ENCODE measurements at places on chromosomes 16 and 17.
A peak's percentile ranks its signal among the peaks of the same experiment; 100 is the strongest.

DNA sequence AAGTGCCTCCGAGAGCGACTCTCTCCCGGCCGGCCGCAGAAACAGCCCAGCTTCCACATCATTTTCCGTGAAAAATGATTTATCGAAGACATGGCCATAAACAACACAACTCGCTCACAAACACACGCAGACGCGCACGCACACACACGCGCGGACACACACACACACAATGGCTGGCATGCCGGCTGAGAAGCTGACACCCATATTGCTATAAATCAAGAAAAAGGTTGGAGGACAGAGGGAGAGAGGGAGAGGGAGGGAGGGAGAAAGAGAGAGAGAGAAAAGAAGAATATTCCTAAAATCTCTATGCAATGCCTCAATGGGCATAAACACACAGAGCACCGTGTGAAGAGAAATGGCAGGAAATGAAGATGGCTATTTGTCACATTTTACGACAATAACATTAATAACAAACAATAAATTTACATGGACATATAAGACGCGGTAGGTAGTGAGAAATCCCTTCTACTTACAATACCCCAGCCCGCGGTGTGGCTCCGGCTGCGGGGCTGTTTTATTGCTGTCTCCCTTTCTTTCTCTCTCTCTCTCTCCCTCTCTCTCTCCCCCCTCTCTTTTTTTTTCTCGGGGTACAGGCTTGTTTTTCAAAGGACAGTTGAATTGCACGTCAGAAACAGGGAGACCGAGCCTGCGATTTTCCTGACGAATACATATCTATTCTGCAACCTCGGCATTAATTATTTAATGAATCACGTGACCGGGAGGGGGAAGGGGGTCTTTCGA, 9.5 kb downstream of the HOXB4 start:
- peak; percentile 70 for DNase-seq

DNA sequence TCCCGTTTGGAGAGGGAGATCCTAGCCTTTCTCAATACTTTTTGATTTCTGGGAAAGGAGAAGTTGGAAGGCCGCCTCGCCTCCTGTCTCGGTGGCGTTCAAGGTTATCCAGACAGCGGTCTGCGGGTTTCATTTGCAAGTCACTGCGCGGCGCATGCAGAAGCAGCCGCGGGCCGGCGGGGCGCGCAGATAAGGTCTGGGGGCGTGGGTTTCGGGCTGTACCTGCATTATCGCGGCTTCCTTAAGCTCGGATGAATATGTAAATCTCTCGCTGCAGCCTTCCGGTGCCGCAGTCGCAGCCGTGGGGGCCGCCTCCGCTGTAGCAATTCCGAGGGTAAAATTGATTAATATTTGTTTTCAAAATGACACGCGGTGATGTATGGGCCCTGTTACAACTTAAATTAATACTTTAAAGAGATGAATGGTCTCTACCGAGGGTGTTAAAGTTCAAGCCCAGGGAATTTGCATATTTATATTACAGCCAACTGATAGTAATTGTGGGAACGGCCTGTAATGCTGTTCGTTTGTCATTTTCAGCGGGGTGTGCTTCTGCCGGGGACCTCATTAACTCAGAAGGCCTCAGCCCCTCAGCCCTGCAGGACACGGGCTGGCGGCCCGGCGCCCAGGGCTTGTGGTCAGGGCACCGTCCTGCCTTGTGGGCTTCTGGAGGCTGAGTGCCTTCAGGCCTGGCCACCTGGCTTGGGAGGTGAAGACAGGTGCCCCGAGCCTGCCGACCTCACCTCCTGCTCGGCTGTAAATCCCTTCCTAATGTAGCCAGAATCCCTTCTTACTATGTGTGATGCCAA, 99.4 kb downstream of the CYLD start:
- DNase-seq: peak; percentile 16

GRCh38 chr17:75191584-75191983, 8.8 kb upstream of the SUMO2 start:
- DNase-seq: peak; percentile 37

DNA sequence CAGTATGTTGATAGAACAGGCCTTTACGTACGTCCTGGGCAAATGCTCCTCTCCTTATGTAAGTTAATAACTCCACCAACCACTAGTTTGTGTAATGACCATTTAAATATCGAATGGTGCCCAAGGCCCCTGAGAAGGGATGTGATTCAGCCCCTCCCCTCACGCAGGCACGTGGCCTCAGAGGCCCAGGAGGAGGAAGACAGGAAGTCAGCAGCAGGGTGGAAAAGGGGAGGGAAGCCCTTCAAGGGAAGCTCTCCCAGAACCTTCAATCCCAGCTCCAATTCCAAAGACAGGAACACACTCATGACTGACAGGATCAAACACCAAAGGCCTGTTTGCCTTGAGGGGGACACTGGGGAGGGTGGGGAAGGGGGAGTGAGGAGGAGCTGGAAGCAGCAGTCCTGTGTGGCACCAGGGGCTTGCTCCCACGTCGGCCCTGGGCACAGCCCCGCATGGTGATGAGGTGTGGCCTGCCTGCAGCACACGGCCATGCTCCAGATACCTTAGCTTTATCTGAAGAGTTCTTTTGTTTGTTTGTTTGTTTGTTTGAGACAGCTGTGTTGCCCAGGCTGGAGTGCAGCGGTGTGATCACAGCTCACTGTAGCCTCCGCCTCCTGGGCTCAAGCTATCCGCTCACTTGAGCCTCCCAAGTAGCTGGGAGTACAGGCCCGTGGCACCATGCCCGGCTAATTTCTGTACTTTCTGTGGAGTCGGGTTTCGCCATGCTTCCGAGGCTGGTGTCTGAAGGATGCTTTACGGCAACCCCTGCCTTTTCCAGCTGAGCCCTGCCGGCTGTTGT, 105.0 kb downstream of the ZNF778 start:
- DNase-seq: peak; percentile 76

DNA sequence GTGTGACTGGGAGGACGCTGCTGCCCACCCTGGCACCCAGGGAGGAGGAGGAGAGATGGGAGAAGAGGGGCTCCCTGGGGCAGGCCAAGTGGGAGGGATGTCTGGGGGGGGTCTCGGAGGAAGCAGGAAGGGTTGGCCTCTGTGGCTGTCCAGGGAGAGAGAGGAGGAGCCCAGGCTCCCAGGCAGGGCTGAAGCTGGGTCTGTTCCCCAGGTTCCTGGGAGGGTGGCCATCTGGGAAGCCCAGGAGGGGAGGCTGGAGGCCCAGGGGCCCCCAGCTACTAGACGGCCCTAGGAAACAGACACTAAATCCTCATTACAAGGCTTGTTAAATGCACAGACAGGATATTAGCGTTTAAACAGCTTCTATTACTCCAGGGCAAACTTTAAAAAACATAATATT, 139.8 kb downstream of the ENGASE start:
- no peak for DNase-seq

GRCh38 chr16:28301620-28302019, 9.3 kb downstream of the SBK1 start:
- DNase-seq: no peak

DNA sequence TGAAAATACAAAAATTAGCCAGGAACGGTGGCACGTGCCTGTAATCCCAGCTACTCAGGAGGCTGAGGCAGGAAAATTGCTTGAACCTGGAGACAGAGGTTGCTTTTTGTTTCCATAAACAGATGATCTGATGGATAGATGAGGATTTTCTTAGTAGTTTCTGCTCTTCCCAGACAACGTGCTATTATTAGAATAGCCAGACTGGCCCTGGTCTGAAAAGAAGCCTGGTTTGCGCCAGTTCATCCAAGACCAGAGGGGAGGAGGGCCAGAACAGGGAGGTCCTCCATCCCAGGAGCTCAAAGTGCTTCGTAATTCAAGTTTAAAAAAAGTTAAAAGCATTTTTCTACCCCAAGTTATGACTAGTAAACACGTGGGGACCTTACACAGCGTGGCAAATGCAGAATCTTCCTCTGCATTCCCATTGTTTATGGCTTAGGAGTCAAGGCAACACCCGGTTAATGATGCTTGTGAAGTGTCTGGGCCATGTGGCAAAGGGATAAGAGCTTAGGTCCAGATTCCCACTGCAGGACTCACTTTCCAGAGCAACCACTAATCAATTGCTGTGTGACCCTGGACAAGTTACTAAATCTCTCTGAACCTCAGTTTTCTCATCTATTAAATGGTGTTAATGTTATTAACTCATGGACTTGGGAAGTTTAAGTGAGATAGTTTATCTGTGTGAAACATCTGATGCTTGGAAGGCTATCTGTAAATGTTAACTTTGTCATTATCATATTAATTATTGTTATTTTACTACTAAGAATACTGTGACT, 205.4 kb downstream of the CCDC182 start:
- DNase-seq: no peak

- DNase-seq: peak; percentile 89
These were observed 26.1 kb upstream of the KDM8 start for GRCh38 chr16:27177031-27177774.

- DNase-seq: no peak
These were observed 7.6 kb upstream of the FZD2 start for GRCh38 chr17:44549686-44550085.

GRCh38 chr17:39687101-39687545, 734 bp downstream of the PGAP3 start:
- DNase-seq: no peak

GRCh38 chr17:10243883-10244844, 45.8 kb upstream of the GAS7 start:
- DNase-seq: peak; percentile 62

- DNase-seq: no peak
These were observed 4.6 kb downstream of the KIFC3 start for GRCh38 chr16:57797526-57798266.

DNA sequence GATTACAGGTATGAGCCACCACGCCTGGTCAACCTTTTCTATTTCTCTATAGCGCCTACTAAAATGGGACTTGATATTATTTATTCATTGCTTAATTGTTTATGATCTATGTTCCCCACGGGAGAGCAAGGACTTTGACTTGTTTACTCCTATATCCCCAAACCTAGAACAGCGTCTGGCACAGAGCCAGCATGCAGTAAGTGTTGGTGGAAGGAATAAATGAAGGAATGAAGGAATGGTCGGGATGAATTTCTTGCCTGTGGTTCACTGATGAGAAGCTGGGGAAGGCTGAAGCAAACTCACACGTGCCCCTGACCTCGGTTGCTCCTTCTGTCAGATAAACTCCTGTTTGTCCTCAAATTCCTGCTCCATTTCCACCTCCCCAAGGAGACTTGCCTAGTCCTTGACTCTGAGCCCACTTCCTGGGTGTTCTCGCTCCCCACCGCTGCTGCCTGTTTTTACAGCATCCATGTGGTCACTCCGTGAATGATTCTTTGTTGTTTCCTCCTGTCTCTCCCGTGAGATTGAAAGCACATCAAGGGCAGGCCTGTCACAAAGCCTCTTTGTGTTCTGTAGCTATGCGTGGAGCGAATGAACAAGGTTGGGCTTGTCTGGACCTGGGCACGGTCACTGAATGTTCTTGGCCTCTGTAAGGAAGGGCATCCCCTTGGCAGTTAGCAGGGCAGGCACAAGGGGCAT, 17.3 kb downstream of the C17orf100 start:
- DNase-seq: no peak

- no peak for DNase-seq
These were observed 52.7 kb downstream of the MEAK7 start for GRCh38 chr16:84451781-84452180.

DNA sequence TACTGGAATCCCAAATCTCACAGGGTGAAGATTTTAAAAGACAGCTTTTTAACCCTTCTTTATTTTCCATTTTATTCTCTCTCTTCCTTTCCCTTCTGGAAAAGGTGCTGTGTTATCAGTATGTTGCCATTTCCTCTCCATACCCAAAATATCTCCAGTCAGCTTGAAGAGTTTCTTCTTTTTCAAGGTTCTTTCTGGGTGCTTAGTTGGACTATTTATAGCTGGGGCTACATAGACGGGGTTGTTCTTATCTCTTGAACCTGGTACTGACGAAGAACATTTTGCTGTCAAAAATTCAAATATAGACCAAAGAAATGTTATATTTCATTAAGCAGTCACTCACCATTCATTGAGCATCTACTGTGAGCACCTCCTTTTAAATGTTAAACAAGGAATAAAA, 48.6 kb downstream of the IST1 start:
- DNase-seq: no peak

DNA sequence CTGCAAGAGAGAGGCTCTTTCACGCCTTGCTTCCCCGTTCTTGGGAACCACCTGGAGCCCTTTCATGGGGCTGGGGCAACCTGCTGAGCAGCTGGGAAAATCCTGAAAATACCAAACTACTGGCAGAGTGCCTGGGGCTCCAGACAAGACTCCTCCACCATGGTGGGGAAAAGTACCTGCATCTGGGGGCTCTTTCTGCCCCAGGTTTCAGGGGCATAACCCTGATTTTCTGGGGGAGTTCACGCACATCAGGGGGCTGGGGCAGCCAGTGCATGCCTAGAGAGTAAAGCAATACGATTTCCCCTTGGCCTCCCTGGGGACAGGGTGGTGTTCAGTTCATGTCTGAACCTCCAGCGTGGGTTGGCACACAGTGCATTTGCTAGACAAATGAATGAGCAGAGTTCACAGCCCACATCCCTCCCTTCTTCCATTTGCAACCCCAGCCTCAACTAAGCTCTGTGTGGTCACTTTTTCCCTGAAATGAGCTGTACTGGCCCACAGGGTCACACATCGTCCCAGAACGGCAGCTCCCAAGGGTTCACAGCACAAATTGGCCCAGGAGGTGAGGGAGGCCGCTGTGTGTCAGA, 5.2 kb upstream of the CDC42EP4 start:
- DNase-seq: peak; percentile 71

- no peak for DNase-seq
These were observed 588.3 kb upstream of the ZFHX3 start for GRCh38 chr16:73636196-73636595.

DNA sequence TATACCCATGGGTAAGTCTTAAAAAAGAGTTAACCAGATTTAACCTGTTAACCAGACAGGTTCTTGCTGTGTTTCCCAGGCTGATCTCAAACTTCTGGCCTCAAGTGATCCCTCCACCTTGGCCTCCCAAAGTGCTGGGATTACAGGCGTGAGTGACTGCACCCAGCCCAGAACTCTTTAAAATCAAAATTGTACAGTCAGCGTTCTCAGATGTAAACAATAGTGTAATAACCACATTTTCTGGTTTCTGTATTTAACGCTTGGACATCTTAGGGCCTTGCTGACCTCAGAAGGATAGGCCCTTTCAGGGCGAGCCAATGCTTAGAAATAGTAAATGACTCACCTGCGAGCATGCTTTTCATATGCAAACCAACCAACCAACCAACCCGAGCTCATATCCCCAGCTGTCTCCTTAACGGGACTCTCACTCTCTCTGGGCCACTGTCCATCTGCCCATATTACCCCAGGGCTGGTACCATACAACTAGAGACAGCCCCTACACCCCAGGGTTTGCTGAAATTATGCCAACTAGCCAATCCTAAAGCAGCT, 415.0 kb upstream of the XYLT1 start:
- DNase-seq: no peak

DNA sequence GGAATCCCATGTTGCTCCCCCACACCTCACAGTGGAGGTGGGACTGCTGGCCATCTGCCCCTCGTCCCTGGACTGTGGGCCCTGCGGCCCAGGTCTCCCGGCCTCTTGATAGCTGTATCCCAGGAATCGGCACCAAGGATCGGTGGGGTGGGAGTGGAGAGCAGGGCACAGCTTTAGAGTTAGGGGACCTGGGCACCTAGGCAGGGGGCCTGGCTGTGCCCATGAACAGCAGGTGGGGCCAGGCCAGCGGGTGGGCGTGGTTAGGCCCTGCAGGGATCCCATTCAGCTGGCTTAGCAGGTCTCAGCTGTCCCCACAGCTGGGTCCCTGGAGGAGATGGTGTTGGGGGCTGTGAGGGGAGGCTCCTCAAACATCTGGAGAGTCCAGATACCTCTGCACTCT, 49.2 kb downstream of the SREBF1 start:
- no peak for DNase-seq

GRCh38 chr17:81552244-81553017, at the start of gene FAAP100:
FAAP100 (minus strand) TSS chr17:81552353; CDS start chr17:81552330, 23 bp downstream.
- DNase-seq: peak; percentile 68

- DNase-seq: no peak
These were observed 6.4 kb upstream of the SLC39A11 start for GRCh38 chr17:73098919-73099318.
